ENCODE measurements at places on chromosomes 7 and 10.
A peak's percentile ranks its signal among the peaks of the same experiment; 100 is the strongest.

- DNase-seq, result no peak
Observed at GRCh38 chr7:35752742-35753141, 48.1 kb upstream of the SEPTIN7 start.

DNA sequence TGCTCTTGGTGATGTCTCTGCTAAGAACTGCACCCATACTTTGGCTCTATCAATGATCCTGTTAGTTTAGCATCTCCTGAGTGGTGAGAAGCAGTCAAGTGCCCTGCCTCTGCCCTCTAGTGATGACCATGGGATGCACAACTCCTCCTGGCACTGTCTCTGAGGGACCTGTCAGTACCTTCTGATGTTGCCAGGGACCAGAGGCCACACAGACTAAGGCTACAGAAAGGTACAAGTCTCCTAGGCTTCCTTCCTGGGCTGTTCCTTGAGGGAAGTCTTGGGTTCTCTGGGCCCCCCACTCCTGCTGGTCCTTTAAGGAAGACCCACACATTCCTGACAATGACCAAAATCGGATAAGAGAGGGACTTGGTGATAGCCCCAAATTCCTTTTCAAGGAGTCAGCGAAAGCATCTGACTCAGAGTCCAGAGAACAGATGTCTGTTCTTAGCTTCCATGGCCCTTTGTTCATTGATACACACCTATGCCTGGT lies 15.3 kb downstream of the NKX2-3 start:
- DNase-seq, result no peak

- no peak for DNase-seq
Observed at GRCh38 chr7:44633254-44634186, 27.1 kb downstream of the OGDH start.

- no peak for DNase-seq
Observed at GRCh38 chr7:44624318-44624717, 17.9 kb downstream of the OGDH start.

DNA sequence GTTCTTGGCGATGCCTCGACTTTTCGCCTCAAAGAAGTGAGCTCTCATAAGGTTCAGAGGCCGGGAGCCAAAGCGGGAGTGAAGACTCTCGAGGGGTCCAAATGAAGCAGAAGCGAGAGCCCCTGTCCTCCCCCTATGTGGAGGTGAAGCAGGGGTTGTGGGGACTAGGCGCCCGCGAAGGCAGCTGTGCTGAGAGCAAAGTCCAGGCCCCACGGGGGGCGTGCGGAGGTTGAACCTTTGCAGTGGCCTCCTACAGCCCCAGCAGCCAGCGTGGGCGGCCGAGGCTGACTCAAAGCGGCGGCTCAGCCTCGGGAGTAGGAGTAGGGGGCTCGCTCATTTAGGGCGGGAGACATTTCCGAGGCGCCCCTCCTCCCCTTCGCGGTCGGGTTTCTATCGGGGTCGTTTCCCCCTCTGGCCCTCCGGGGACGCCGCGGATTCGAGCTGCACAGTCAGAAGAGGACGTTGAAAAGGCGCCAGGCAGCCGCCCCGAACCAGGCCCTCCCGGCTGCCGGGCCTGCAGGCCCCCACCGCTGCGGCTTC lies 553 bp upstream of the ADD3 start:
- no peak for DNase-seq

DNA sequence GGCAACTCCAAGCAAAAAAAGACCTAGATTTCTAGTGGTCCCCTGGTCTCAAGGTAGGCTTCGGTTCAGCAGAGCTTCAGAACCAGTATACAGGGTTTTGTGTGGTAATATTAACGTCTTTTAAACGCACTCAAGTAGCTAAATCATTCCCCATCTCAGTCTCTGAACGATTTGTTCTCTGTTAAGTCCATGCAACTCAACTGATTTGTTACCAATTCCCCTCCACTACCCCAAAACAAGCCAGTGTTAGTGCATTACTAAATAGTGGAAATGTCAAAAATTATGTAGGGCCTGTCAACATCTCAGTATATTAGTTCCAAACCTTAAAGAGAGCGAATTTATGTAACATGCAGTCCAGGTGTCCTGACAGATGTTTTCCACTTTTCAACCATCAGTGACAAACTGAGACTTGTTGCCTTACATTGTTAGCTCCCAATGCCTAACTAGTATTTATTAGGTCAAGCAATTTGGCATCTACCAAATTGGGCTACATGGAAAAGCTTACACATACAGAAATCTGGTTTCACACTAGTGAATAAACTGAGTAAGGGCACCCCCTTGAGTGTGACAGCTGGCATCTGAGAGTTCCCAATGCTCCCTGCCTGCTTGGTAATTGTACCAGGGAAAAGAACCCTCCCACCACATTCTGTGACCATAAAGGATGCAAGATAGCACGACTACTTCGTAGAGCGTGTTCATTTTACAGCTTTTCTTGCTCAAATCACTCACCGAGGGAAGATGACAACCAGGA lies 12.2 kb downstream of the HNRNPA2B1 start:
- DNase-seq, result no peak

GRCh38 chr7:26633557-26633956 lies 230.8 kb downstream of the SKAP2 start:
- no peak for DNase-seq

DNA sequence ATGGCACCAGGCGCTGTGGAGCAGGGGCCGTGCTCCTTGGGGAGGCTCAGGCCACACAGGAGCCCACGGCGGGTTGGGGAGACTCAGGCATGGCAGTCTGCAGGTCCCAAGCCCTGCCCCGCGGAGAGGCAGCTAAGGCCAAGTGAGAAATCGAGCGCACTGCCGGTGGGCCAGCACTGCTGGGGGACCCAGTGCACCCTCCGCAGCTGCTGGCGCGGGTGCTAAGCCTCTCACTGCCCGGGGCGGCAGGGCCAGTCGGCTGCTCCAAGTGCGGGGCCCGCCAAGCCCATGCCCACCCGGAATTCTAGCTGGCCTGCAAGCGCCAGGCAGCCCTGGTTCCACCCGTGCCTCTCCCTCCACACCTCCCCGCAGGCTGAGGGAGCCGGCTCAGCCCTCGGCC lies 57.1 kb downstream of the COL28A1 start:
- DNase-seq, result no peak

DNA sequence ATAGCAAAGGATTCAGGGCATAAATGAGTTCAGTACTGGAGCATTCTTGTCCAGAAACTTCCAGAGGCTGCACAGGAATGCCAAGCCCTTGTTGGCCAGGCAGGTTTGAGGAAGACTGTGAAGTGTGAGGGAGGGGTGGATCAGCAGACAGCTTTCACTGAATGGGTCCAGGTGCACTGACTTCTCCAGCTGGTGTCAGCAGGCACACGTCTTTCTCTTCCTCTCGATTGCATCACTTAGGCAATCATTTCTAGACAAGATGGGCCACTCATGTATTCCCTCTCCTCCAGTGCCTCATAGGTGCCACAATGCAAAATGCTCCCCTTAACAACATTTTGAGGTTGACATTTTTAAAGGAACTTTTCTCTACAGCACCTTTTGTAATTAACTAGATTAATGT lies 15.6 kb upstream of the PLEKHS1 start:
- peak; percentile 47 for DNase-seq

- no peak for DNase-seq
Observed at GRCh38 chr7:128266883-128267594, 26.0 kb downstream of the LEP start.

- no peak for DNase-seq
Observed at GRCh38 chr10:79391231-79392019, 44.2 kb downstream of the PPIF start.

DNA sequence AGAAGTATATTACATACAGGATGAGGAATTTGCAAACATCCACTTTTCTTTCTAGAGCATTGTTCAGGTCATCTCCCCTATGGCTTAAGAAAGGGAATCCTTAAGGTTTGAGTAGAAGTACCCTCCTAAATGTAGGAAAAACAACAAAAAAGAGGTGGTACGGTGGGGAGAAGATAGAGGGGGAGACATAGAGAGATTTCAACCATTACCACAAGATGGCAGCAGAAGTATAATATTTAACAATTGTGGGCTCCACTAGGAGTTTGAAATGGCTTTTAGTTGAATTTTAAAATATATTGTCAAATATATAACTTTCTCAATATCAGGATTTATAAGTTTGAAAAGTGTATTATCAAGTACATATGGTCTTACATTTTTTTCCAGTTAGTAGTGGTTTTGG lies 72.7 kb upstream of the PRKG1 start:
- DNase-seq, result no peak

GRCh38 chr7:2041496-2042367 lies 191.0 kb downstream of the MAD1L1 start:
- no peak for DNase-seq

- no peak for DNase-seq
Observed at GRCh38 chr7:7613210-7613609, 27.3 kb upstream of the UMAD1 start.

GRCh38 chr7:159115601-159116501 lies 28.8 kb downstream of the VIPR2 start:
- no peak for DNase-seq

DNA sequence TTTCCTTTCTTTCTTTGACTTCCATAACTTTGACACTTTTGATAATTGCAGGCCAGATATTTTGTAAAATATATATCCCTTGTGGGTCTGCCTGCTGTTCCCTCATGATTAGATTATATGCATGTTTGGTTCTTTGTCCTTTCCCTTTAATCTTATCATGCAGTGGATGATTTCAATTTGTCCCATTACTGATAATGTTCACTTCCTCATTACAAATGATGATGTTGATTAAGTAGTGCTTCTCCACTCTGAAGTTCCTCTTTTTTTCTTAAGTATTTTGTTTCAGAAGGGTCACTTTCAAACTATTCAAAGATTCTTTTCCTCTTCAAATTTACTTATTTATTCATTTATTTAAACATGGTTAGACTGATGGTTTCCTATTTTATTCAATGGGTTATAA lies 898.1 kb downstream of the XPNPEP1 start:
- DNase-seq, result no peak

DNA sequence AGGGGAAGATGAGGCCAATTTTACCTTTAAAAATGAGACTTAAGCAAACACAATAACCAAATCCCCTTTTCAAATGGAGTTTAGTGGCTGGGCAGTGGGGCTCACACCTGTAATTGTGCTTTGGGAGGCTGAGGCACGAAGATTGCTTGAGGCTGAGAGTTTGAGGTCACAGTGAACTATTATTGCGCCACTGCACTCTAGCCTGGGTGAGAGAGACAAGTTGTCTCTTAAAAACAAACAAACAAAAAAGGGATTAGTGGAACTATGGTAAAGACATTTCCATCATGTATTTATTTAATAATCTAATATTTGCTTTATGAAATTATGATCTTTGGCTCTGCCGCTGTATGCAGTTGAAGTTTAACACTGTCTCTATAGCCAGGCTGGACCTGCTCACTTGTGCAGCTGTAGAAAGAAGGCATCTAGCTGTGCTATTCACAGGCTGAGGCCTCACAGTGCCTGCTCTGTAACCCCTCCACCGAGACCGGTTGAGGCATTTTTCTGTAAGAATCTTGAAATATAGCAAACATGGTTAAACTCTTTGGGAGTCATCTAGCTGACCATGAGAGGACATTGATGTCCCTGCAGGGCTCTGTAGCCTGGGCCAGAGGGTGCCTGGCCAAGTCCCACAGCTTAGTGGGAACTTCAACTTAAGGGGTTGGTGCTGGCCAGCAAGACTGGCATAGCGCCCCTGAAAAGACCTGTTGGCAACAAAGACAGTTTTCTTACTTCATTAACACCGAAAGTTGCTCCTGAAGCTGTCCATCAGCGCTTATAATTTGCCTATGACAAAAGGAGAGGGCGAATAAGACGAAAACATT lies 131.8 kb downstream of the BMPER start:
- no peak for DNase-seq

DNA sequence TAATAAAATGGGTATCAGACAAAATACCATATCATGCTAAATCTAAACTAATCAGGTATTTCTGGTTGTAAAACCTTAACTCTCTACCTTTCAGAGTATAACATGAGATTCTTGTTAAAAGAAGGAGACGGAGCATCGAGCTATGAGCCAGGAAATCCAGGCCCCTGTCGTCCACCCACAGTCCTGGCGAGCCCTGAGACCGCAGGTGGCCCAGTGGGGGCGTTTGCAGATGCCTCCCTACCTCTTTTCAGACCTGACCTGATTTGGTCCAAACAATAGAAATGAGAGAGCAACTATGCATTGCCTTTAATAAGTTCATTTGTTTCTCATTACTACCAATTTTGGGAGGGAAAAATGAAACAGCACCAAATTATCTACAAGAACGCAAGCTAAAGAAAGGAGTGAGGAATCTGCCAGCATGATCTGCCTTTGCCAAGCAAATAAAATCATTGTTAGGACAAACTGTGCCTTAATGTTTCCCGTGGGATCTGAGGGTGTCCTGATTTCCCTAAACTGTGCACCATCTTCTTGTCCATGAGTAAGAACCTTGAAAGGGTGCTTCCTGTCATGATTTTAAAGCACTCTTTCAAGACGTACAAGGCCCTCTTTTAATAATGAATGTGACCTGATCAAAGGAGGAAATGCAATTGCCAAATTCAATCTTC lies 166.7 kb downstream of the TCERG1L start:
- no peak for DNase-seq

GRCh38 chr10:21336476-21337170 lies 188.9 kb downstream of the SKIDA1 start:
- DNase-seq, result no peak

DNA sequence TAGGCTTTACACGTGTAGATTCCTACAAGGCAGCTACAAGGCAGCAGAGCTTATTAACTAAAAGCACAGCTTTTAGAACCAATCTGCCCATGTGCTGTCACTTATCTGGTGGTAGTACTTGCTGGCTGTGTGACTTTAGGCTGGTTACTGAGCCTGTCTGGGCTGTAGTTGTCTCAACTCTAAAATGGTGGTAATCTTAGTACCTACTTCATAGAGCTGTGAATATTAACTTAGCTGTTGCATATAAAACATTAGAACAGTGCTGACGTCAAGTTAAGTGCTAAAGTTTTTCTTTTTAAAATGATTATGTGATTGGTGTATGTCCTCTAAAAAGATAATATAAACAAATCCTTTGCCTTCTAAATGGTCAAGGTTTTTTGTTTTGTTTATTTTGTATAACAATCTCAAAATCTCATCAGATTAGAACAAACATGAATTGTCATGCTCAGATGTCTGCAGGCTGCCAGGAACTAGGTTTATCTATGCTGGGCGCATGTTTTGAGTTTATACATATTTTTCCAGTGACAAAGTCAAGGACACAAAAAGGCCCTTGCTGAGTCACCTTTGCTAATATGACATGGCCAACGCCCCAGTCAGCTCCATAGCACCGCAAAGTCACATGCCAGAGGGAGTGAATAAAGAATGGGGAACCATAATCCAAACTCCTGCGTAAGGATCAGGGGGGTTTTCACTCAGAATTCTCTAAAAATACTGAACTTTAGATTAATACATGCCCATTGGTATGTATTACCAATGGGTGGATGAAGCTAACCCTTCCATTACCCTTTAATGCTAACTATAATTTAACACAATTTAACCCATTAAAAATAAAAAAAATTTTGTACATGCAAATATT lies 39.8 kb upstream of the ARL4A start:
- DNase-seq, result no peak

- DNase-seq, result peak; percentile 87
Observed at GRCh38 chr10:103542764-103543616, 49.5 kb downstream of the NEURL1 start.

DNA sequence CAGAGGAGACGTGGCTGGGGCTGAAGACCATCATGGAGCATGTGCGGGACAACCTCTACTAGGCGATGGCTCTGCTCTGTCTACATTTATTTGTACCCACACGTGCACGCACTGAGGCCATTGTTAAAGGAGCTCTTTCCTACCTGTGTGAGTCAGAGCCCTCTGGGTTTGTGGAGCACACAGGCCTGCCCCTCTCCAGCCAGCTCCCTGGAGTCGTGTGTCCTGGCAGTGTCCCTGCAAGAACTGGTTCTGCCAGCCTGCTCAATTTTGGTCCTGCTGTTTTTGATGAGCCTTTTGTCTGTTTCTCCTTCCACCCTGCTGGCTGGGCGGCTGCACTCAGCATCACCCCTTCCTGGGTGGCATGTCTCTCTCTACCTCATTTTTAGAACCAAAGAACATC lies 22.0 kb upstream of the CPA5 start:
- DNase-seq, result no peak
